Pancreas (tissue), 10 donors: ENCODE measurements at places on chromosomes 11 and 22. TPM values are rescaled to one million over a fixed set of nuclear protein-coding genes. Genes with fewer than 3 reads are reported as not detected.

Gene PARVG
- polyA plus RNA-seq: 3.1 TPM

Gene MS4A12
- polyA plus RNA-seq: not detected

Gene SLC5A12
- polyA plus RNA-seq: not detected

Gene APOA1
- polyA plus RNA-seq: 1.0 TPM

Gene SESN3
- 1.6 TPM for polyA plus RNA-seq

Gene TOMM22
- 18.6 TPM for polyA plus RNA-seq

Gene RASGRP2
- polyA plus RNA-seq: 11.2 TPM

Gene DESI1
- polyA plus RNA-seq: 9.5 TPM

Gene H19
- polyA plus RNA-seq: 814 TPM

Gene KRTAP5-11
- polyA plus RNA-seq: 0.28 TPM

Gene LTBP3
- polyA plus RNA-seq: 118 TPM

Gene YWHAH
- 41.3 TPM for polyA plus RNA-seq

Gene GPR83
- polyA plus RNA-seq: 0.19 TPM

Gene PRR5L
- polyA plus RNA-seq: 1.6 TPM

Gene RIBC2
- polyA plus RNA-seq: 0.54 TPM

Gene OR5D14
- polyA plus RNA-seq: not detected

Gene SCN4B
- polyA plus RNA-seq: 0.61 TPM

Gene SCARF2
- polyA plus RNA-seq: 1.2 TPM

Gene MN1
- 0.72 TPM for polyA plus RNA-seq
